ENCODE measurements at places on chromosomes 4 and X.

DNA sequence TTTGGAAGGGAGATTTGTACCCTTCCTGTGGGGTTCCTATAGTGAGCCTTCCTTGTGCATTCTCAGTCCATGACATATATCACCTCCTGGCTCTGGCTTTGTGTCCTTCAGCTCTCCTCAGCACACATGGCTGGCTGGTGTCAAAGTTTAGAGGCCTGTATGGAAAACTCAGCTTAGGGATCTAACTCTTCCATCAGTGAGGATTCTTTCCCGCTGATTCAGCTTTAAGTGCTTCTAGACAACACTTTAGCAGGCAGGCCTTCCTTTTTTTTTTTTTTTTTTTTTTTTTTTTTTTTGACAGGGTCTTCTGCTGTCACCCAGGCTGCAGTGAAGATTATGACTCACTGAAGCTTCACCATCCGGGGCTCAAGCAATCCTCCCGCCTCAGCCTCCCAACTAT lies 84.2 kb downstream of the NPNT start:
- no peak for DNase-seq

DNA sequence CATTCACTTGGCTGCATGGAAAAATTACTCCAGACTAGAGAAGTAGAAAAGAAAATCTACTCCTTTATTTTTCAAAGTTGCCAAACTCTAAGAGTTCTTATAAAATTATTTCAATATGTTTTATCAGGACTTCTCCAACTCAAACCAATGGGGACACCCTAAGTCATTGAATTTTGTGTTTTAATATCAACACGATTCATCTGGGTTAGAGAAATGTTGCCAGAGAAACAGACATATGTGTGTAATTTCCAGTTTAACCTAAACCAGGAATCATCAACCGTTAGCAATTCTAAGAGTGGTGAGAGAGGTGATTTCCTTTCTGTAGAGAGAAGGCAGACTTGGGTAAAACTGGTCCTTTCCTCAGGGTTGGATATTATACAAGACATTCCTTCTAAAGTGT lies 291.8 kb downstream of the LDB2 start:
- DNase-seq: no peak

- DNase-seq: no peak
Measured at GRCh38 chrX:274904-275475, 6.2 kb upstream of the PLCXD1 start.

- DNase-seq: no peak
Measured at GRCh38 chr4:7046971-7047370, 3.8 kb downstream of the TADA2B start.

DNA sequence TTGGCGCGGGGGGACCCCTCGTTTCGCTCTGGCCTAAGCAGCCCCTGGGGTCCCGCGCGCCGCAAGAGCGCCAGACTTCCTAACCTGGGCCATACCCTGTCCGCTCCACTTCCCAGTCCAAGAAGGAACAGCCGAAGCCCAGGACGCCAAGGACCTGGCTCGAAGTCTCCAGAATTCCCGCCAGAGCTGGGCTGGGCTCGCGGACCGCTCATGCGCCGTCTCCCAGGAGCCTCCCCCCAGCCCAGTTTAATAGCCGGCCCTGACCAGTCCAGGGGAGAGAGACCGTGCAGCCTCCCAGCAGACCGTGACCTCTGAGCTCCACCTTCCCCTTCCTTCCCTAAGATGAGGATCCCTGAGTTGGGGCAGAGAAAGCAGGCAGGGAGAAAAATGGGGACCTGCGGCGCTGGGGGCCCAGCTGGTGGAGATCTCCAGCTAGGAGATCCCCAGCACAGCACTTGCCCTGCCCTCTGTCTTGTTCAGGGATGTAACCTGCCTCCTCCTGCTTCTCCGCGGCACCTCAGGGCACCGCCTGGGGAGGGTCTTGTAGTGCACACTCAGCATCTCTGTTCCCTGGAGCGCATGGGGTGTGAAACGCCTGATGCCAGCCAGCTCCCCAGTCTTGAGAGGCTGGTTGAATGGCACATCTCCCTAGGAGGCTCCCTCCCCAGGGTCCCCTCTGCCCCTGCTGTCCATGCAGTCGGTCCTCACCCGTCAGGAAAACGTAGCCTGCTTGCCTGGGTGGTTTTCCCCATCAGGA lies 1.2 kb upstream of the LETM1 start:
- DNase-seq: no peak

DNA sequence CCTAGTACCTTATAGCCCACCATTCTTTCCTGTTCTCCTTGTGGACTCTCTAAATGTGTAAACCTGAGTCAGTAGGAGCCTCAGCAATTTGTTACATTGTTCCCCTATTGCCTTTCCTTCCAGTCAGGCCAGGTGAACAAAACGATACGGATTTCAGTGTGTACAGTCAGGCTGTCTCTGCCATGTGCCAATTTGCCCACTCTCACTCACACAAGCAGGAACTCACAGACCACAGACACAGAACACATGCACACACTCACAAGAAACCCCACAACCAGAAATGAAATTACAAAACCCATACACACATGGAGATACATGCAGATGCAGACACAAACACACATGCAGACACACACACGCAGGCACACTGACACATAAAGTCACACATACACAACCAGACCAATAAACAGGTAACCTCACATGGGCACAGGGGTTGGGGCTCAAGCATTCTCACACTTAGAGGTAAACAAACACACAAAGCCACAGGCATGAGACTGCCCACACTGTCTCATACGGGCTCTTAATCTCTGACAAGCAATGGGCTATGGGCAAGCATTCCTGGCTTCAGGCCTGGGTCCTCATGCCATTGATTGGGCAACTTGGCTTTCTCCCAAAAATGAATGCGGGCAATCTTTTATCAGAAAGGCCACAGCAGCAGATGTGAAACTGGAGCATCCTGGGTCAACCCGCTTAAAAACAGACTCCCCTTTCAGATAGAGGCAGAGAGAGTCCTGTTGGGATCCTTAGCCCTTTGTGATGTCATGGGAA lies 68.7 kb downstream of the NBDY start:
- no peak for DNase-seq

GRCh38 chr4:10239982-10240654 lies 123.5 kb upstream of the WDR1 start:
- DNase-seq: no peak

DNA sequence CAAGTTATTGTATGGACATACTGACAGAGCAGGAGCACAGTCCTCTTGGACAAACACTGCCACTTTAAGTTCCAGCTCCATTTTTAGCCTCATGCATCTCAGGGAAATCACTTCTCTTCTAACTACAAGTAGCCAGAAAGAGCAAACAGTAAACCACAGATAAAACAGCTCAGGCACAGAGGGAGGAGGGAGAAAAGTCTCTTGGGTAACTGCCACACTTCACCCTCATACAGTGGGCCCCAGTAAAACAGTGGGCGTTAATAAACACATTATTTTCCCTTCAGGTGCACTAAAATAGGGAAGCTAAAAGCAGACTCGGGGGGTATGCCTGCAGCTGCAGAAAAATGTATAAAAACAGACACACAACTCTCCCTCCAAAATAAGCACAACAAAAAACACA lies 21.6 kb downstream of the CD38 start:
- DNase-seq: no peak

DNA sequence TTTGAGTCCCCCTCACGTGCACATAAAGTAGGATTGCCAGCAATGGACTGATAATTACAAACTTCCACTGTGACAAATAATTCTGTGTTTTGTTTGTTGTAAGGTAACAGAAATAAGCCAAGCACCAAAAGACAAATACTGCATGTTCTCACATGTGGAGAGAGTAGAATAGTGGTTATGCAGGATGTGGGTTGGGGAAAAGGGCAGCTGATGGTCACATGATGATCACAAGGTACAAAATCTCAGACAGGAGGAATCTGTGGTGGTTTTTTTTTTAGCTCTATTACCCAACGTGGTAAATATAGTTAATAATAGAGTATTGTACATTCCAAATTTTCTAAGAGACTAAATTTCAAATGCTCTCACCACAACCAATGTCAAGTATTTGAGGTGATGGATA lies 182.3 kb downstream of the BANK1 start:
- DNase-seq: no peak

DNA sequence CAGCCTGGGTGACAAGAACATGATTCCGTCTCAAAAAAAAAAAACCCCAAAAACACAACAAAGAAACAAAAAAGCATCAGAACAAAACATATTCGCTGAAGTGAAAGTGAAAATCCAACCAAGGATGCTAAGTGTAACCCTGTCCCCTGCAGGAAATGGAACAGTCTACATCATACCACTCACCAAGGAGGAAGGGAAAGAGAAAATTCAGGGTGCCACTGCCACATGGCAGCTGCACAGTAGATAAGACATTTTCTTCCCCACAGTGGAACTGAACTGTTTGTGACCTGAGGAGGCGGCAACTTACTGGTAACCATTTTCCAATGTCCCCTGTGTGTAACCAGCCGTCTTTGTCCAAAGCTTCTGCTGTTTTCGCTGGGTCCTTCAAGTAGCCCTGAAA lies 28.2 kb upstream of the CENPU start:
- no peak for DNase-seq

- DNase-seq: no peak
Measured at GRCh38 chr4:18440527-18441202, 419.1 kb upstream of the LCORL start.

DNA sequence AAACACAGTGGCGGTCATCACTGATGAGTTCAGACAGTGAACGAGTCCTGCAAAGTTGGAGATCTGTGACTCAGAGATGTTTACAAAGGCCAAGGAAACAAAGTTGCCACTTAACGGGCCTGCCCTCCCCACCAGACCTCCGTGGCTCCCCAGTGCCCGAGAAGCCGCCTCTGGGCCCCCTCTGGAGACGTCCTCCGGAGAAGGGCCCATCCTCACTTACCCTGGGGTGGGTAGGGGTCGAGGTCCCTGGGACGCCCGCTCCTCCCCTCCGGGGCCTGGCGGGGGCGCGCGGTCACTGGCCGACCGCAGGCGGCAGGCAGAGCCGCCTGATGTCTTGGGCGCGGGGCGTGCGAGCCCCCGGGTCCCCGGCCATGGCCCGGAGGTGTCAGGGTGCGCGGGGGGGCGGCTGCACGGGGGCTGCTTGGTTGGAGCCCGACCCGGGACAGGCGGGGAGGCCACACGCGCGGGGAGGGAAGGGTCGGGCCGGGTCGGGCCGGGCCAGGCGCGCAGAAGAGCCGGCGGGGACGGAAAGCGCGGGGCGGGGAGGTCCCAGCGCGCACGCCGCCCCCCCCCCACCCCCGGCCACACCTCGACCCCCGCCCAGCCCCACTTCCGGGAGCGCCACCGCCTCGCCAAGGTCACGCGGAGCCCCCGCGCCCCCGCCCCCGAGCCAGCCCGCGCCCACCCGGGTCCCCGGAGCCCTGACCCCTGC lies 529 bp downstream of the DHRSX start:
- peak; percentile 10 for DNase-seq

- DNase-seq: no peak
Measured at GRCh38 chr4:43331226-43332051, 438.9 kb downstream of the GRXCR1 start.

- no peak for DNase-seq
Measured at GRCh38 chrX:103253608-103254007, 1.3 kb downstream of the TCEAL8 start.

DNA sequence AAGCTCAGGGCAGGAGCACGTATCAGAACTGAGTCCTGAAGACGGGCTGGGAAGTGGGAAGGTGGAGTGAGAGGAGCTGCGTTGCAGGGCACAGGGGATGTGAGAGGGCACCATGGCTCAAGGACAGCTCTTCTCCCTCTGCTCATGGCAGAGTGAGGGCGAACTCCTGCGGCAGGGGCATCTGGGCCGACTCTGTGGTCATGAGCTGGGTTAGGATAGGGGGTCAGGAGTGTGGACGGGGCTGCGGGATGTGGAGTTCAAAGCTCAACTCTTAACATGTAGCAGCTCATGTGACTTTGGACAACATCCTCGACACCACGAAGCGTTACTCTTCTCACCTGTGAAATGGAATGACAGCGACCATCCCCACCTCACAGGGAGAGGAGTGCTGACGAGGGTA lies 19.4 kb upstream of the SORCS2 start:
- DNase-seq: no peak

DNA sequence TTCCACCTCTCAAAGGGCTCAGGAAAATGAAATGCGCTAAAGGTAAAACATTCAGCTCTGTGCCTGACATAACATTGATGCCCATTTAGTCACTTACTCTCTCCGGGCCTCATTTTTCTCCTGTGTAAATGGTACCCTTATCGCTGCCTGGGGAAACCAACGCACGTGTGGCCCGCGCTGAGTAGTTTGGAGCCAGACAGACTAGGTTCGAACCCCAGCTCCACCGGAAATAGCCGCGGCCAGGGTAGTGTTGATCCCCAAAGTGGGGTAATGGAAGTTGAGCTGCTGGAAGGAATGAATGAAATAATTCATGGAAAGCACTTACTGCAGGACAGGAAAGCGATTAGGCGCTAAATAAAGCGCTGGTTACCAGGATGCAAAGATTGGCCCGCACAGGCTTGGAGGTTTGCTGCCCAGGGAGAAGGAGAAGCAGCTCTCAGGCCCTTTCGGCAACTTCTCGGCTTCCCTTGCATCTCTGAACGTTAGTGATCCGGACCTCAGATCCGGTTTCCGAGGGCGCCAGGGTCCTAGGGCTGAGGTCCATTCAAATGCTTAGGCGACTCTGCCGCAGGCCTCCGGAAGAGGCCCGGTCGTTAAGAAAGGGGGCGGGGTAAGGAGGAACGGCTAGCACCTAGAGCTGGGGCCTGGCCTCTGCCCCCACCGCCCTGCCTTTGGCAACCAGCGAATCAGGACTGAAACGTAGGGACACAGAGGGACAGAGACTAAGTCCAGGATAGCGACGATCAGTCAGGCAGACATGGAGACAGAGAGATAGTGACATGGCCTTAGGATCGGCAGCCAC lies 13.3 kb downstream of the NKX3-2 start:
- no peak for DNase-seq

DNA sequence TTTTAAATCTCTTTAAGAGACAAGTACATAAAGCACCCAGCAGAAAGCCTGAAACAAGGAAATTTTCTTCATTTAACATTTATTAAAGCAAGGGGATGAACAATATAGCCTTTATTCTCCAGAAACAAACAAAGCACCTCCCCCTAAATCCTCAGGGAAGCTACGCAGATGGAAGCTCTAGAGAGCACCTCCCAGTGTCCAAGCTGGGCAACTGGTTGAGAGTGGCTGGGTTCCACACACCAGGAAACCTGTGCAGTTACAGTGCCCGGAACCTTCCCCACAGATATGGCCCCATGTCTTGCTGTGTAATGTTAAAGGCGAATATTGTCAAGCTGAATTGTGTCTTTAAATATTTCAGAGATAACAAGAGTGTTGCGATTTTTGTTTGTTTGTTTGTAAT lies 8.9 kb upstream of the TRIML1 start:
- DNase-seq: no peak

GRCh38 chr4:74284053-74284452 lies 24.2 kb upstream of the EPGN start:
- DNase-seq: no peak

GRCh38 chr4:4969298-4969697 lies 50.0 kb downstream of the CYTL1 start:
- no peak for DNase-seq

Measured in activated T-helper 9 cell treated with anti-CD3 and anti-CD28 coated beads, Interleukin-2, amount 50 U/mL, for 16 hours (primary cell).